ENCODE measurements at places on chromosomes 4 and X.

DNA sequence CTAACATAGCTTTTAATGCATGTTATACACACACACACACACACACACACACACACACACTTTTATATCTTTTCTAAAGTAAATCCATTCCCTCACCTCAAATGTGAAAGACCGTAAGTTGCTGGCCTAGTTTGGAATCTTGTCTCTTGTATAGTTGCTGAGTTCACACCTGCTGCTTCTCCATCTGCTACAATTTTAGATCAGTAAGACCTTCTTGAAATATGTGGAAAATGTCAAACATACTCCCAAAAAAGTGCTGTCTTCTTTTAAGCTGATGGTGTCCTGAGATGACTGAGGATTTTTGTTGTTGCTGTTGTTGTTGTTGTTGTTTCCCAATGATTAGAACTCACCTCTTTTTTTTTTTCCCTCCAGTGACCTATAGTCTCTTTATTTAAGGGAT, 121.3 kb downstream of the SNCA start:
- no peak for DNase-seq

GRCh38 chr4:139774759-139775487, 109.3 kb downstream of the MGST2 start:
- no peak for DNase-seq

GRCh38 chr4:159021597-159022385, 81.1 kb upstream of the RAPGEF2 start:
- DNase-seq, result no peak

- no peak for DNase-seq
Measured at GRCh38 chr4:159158985-159159384, 56.1 kb downstream of the RAPGEF2 start.

- DNase-seq, result no peak
Measured at GRCh38 chrX:88613338-88613737, 133.7 kb upstream of the CPXCR1 start.

DNA sequence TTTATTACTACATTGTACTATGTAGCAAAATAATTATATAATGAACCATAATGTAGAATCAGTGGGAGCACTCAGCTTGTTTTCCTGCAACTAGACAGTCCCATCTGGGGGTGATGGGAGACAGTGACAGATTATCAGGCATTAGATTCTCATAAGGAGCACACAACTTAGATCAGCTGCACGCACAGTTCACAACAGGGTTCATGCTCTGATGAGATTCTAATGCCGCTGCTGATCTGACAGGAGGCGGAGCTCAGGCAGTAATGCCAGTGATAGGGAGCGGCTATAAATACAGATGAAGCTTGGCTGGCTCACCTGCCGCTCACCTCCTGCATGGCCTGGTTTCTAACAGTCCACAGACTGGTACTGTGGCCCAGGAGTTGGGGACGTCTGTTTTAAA, 199.2 kb downstream of the MAB21L2 start:
- DNase-seq, result no peak

DNA sequence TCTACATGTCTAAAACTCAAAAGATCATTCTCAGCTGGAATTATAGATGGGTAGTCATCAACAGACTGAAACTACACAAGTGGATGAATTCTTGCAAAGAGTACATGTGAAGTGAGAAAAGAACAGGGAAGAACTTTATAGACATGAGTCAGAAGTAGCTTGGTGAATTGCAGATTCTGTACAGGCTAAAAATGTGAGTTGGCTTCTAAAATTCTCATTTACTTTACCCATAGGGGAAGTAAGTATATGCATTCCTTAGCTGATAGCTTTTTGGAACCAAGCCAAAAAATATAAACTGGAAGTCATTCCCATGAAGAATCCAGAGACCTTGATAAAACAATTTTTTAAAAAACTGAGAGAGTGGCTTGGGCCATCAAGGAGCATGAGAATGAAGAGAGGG, 584.2 kb upstream of the FTHL17 start:
- no peak for DNase-seq

GRCh38 chrX:790041-790506, 159.5 kb downstream of the SHOX start:
- no peak for DNase-seq

DNA sequence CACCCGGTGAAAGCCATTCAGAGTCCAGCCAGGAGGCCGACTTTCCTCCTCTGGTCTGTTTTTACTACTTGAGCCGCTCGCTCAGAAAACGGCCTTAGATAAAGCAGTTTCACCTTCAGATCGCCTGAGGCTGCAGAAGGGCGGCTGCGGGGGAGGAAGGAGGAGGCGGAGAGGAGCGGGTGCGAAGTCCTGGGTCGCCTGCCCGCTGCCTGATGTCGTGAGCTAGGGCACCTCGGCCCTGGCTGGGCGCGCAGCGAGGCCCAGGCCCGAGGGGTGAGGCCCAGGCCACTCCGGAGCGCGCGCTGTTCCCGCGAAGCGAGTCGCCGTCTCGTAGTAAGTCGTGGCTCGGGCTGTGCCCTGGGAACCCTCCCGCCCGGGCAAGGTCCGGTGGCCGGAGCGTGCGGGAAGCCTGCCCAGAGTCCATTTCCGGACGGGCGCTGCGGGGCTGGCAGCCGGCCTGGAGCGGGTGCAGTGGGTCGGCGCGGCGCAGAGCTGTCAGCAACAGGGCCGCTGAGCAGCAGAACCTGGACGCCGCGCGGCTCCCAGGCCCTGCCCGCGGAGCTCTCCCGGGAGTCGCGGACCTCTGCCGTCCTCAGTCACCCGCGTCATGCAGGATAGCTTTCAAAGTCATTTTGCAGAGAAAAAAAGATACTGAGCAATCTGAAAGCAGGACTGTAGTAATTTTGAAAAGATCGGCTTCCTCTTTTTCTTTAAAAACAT, 18.6 kb downstream of the TRIM2 start:
- peak; percentile 61 for DNase-seq

DNA sequence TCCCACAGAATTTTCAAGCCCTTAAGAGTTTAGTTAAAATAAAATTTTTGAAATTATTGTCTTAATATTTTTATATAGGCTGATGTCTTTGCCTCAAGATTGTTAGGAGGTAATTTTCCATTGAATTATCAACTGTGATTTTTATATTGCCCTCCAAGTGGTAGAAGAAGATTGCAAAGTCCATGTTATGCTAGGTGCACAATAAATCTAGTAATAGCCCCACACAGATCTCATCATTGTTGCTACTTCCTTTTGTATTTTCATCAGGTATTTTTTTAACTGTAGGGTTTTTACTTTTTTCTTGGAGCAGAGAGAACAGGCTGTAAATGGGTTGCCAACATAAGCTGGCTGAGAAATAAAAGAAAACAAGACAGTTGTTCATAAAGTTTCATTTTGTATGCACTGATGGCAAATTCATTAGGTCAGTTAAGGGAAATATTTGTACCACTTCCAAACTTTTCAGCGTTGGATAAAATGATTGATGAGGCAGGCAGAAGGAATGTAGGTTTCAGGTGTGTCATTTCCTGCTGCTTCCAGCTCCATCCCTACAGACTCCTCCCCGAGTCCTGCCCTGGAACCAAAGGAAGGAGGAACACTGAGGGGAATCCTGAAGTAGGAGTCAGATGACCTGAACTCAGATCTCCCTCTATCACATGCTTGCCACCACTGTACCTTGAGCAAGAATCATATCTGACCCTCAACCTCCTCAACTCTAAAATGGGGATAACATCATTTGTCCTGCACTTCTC, 105.5 kb downstream of the PRRG1 start:
- no peak for DNase-seq

- no peak for DNase-seq
Measured at GRCh38 chr4:991451-992296, 1.5 kb downstream of the SLC26A1 start.

DNA sequence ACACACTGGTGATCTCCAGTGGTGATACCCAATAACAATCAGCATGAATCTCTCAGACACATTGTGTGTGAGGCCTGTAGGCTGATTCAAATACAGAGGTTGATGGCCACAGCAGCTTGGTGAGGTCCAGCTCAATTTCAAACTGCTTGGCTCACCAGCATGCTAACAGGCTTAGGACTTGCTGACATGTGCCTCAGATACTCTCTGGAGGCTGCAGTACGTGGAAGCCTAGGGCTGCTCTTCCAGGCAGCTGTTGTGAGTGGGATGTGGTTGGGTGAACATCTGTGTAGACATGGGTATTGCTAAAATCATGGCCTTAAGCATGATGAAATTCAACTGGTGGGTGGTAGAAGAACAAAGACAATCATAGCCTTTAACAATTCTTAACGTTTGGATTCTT, 4.3 kb downstream of the CXCL9 start:
- DNase-seq, result no peak
